ENCODE measurements at places on chromosomes 2 and 18.

DNA sequence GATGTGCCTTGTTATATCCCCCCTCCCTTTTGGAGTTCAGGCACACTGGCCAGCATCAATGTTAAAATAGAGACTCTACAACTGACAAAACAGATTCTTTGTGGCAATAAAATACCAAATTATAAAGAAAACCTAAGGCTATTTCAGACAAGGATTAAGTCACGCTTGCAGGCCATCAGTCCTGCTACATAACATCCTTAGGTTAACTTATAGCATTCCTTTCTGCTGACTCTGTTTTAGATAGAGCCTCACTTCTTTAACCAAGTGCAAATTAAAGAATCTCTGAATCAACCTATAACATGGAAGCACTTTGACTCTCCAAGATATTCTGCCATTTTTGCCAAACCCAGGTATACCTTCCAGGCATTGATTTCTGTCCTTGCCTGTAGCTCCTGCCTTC lies 784.6 kb downstream of the RNF144A start:
- DNase-seq, result no peak

DNA sequence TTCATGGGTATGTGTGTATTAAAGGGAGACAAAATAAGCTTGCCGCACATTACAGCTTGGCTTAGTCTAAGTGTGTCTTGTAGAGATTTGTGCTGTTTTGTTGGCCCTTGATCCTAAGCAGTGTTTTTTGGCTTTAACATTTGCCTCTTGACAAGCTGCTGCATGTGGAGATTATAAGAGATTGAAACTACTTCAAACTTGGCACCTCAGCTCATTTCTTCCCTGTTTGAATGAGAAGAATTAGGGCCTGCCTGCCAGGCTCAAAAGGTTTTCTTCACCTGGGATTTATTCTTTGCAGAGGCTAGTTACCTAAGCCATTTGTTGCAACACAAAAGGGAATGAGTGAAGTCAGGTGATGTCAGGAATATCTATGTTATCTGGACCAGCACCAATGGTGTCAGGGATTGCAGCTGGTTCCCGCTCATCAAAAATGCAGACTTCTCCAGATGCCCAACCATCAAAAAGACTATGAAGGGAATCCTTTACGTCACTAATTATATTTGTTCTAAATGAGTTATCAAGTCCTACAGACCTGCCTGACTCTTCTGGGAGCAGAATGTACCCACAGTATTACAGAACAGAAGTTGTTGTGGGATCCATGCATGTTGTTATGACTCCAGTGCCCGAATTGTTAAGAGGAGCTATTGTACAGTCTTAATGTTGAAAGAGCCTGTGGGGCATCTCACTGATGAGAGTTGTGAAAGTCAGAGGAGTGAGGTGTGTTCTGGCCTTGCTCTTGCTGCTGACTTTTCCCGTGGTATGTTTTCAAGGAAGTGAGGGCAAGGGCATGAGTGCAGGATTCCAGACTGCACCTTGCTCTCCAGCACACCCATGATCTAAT lies 31.0 kb downstream of the ABCA12 start:
- no peak for DNase-seq

DNA sequence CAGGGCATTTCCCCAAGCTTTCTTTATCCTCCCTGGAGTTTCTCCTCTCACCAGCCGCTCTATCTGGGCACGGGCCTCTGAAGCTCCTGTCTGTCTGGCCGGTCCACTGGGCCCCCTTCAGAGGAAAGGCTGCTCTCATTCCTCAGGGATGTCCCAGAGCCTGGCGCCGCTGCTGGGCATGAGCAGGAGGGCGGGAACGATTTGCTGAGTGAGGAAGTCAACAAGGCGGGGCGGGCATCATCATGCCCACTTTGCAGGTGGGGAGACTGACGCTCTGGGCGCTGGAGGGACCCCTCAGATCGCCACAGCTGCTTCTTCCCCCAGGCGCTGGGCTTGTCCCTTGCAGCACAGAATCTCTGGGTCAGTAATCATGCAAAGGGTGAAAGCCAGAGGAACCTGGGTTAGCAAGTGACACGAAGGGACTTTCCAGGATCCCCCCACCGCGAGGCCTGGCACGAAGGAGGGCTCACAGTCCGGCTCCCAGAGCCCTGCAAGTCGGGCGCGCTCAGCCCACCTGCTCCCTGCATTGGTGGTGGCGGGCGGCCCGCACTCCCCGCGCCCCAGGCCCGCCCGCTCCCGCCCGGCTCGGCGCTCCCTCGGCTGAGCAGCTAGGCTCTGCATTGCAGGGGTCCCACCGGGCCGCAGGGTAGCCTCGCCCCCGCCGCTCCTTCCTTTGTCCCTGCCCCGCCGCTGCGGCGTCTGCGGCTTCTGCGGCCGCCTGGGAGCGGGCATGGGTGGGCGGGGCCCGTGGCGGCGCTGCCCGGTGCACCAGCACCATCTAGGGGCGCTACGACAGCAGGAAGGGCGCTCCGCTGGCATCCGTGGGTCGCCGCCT lies 157.8 kb downstream of the CYRIA start:
- DNase-seq, result peak; percentile 16

DNA sequence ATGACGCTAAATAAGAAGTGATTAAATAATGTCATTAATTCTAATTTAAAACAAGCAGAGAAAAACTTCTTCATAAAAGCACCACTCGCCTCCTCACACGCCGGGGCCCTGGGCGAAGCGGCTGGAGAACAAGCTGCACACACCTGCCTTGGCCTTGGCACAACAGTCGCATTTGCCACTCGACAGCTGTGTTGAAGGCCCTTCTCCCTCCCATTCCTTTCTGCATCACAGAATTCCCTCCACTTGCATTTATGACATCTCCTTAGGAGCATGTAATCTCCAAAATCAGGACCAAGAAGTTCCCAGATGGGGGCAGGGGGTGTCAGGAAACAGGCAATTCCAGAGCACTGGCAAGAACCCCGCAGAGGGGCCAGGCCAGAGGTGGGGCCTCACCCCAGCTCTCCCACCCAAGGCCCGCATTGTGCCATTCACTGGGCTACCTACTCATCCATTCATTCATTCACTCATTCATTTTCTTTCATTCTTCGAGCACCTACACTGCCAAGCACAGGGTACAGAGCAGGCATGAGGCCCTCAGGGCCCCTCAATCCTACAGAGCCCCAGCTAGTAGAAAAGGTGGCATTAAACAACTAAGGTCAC lies 6.4 kb downstream of the HDAC4 start:
- DNase-seq, result no peak

DNA sequence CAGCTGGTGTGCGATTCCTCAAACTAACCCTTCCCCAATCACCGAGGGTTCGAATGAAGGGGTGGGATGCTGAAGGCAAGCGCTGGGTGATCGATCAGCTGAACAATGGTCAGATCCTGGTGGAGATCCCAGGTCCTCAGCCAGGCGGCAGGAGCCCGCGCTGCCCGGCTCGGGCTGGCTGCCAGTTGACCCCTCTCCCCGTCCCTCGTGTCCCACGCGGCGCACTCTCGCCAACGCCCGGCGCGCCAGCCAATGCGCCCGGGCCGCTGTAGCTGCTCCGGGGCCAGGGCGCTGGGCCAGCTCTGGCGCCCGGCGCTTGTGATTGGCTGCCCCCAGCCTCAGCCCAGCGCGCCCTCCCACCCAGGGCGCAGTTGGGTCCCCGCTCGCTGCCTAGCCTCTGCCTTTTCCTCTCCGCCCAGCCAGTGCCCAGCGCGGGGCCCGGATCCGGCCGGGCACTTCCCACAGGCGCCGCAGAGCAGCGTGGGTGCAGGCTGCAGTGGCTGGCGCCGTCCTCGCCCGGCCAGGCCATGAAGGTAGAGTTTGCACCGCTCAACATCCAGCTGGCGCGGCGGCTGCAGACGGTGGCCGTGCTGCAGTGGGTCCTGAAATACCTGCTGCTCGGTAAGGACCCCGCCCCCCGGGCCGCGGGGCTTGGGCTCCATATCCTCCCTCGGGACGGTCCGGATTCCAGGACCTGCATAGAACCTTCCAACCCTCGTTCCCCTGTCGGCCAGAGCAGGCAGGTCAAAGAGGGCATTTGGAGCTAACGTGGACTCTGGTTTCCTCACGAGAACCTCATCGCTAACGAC lies at the start of gene MOGAT1:
MOGAT1 (plus strand) TSS at position 400 of the 809 bp plus-strand sequence; CDS start at position 528, 128 bp downstream.
- DNase-seq, result no peak

GRCh38 chr2:178413472-178414265 lies 37.3 kb downstream of the PRKRA start:
- no peak for DNase-seq

DNA sequence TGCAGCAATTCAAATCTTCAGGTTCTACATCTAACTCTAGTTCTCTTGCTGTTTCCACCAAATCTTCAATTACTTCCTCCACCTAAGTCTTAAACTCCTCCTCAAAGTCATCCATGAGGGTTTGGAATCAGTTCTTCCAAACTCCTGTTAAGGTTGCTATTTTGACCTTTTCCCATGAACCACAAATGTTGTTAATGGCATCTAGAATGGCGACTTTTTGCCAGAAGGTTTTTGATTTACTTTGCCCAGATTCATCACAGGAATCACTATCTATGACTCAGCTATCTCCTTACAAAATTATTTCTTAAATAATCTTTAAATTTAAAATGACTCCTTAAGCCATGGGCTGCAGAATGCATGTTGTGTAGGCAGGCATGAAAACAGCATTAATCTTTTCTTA lies 368.9 kb upstream of the TNP1 start:
- DNase-seq, result no peak

GRCh38 chr2:112242384-112242783 lies 12.5 kb downstream of the ZC3H8 start:
- no peak for DNase-seq

- DNase-seq, result no peak
These were observed 327.1 kb downstream of the NCKAP5 start for GRCh38 chr2:133241224-133241571.

DNA sequence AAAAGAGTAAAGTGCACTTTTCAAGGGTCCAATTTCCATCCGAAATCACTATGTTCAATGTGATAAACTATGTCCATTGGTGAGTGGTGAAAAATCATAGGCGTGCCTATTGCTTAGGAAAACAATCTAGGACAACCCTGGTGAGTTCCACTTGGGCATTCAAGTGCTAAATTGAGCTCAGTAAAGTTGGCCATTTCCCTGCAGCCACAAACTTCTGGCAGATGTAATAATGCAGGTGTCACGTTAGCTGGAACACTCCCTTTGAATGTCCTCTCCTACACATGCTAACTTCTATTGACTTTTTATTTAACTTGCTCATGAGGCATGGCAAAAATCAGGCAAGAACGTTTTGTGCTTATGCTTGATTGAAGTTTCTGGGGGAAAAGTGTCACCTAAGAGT lies 67.1 kb downstream of the CPS1 start:
- no peak for DNase-seq

- DNase-seq, result no peak
These were observed 100.6 kb downstream of the CMPK2 start for GRCh38 chr2:6764968-6765723.

DNA sequence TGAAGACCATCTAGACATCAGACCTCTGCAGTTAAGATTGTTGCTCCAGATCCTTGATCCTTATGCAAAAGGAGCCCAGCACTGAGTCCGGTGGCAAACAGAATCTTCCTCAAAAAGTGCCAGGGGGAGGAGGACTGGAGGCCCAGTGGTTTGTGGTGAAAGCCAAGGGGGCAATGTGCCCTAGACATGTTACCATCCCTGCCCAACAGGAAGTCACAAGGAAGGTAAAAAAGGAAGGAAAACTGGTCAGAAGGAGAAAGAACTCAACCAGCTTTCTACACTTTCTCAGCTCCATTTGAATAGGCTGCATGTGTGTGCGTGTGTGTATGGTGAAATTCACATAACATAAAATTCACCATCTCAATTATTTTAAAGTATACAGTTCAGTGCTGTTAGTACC lies 25.0 kb upstream of the KDM3A start:
- no peak for DNase-seq
